Stimulated activated CD4-positive, alpha-beta T cell treated with anti-CD3 and anti-CD28 coated beads, Interleukin-1b, Interleukin-23, amount 100 ng/mL, for 48 hours (primary cell): ENCODE measurements at places on chromosomes 4 and X.

DNA sequence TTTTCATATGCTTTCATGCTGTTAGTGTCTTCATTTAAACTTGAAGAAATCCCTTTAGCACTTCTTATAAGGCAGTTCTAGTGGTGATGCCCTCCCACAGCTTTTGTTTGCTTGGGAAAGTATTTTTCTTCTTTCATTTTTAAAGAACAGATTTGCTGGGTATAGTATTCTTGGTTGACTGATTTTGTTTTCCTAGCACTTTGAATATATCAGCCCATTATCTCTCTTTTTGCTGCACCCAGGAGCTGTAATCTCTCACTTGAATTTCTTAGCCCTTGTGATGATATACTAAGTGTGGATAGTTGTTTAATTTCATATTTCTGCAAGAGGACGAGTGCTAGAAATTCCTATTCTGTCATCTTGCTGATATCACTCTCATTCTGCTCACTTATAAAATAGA, 283.7 kb downstream of the GPAT3 start:
- DNase-seq: no peak

GRCh38 chrX:123830309-123830708, 29.5 kb upstream of the XIAP start:
- peak; percentile 39 for DNase-seq

DNA sequence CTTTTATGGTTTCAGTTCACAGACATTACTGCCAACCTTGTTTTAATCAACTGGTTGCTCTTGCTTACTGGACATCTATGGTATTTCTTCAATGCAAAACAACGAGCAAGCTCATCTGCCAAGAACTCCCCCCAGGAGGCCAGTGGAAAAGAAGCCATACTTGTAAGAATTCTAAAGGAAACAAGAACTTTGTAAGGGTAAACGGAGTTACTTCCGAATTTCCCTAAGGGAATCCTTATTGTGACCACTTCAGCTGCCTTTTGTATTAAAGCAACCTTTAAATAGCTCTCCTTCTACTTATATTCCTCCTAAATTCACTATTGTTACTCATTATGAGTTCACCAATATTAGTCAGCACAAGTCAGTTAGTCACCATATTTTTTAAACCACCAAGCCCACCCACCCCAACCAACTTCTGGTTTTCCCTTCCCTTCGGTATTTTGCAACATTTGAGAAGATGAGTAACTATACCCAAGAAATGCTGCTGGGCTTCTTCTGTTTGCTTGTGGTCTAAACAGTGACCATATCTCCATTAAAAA, 602.8 kb upstream of the DIPK2B start:
- DNase-seq: peak; percentile 62

DNA sequence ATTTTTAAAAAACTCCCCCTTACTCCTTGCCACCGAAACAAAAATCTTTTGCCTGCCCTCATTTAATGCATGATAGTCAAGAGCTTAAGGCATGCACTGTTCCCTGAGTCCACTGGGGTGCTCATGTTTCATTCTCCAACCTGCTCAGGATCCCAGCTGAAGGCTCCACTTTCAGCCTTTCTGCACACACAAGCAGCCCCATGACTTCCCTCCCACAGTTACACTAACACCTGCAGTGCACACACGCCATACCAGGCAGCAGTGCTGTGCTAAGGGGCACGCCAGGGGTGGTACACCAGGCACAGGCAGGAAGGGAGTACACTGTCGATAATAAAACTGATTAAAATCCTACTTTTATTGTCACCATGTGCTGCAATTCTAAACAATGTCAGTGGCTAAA, 385.2 kb downstream of the BMPR1B start:
- DNase-seq: no peak

GRCh38 chrX:36961590-36961989, 46.6 kb upstream of the FAM47C start:
- no peak for DNase-seq

DNA sequence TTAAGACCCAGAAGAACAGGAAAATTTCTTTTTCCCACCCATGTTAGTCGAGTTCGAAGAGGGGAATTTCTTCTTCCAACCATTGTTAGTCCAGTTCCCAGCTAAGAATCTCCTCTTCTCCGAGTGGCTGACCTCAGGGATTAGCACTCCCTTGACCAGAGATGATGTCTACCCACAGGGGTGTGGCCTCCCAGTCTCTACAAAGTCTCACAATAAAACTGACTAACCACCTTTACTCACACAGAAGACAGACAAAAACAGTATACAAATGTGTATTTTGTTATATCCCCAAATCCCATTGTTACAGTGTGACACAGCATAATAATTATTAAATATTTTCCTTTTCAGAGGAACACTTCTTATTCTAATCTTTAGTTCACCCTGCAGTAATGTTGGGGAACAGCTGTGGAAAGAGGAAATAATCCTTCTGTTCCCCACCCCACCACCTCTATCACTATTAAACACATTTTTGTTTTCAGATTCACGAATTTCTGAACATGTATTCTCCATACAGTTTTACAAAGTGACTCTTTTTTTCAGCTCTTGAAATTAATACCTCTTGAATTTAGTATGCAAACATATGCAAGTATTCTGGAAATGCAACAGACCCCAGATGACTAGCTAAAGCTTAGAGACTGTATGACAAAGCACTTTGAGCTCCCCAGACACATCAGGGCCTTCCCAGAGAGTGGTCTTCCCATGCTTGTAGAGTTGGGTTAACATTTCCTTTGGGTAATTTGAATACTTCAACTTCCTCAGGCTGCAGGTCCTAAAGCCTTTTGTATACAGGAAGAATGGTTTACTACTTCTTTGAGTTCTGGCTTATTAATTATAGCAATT, 62.5 kb upstream of the NFKB1 start:
- DNase-seq: no peak

DNA sequence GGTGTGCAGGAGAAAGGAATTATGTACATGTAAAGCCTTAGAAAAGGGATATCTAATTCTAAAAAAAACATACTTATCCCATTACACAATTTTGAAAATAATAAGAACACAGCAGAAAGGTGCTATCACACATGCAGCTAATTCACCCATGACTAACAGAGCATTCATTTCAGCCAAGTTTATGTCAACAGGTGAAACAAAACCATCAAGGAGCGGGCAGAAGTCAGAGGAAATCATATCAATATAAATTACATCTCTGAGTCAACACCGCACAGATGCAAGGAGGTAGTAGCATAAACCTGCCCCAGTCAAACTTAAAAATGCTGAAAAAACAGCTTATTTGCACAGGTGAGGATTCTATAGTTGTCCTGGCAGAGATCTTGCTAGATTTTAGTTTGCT, 197.9 kb downstream of the PRDM5 start:
- DNase-seq: no peak

DNA sequence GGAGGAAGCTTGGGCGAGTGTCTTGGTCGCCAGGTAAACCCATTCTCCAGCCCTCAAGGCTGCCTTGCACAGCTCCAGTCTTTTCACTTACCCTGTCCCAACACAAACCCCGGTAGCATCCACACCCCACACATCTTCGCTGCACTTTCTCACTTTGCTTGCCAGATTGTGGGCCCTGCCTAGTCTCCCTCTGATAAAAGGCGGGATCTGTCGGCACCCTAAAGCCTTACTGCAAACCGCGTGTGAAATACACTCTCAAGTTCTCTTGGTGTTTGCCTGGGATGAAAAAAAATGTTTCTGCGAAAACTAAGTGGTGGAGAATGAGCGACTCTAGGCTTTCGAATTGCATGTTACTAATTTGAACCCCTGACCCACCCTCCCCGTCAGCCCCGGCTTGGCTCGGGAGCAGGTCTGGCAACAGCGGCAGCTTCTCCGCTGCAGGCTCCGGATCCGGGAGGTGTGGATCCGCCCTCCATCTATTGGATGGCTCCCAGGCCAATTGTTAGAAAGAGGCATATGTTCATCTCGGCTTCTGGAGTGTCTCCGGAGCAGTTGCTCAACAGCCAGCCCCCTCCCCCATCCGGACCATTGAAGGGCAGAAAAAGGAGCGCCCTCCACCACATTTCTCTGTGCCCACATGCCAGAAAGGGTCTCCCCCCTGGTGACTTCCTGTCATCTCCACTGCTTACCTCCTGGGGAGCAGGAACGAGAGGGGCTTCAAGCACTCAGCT, 3.0 kb upstream of the CITED1 start:
- DNase-seq: peak; percentile 11

DNA sequence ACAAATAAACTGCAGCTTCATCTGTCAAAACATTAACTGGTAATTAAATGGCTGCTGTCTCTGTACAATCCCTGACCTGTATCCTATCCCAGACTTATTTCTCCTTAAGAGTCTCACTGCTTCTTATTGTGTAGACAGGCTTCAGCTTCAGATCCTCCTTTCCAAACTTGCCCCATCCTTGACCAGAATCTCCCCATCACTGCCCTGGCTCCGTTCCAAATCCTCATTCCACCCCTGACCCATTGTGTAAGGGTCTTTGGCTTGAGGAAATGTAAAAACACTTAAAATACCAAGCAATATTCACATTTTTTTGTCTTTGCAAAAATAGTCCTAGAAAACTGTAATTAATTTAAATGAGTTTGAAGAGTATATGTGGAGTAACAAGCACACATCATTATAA, 152.6 kb upstream of the VEGFC start:
- DNase-seq: no peak

- no peak for DNase-seq
Measured at GRCh38 chr4:13329963-13330362, 154.2 kb downstream of the RAB28 start.

- no peak for DNase-seq
Measured at GRCh38 chr4:42843694-42844093, 48.8 kb upstream of the GRXCR1 start.

GRCh38 chr4:158669310-158669709, 2.4 kb downstream of the C4orf46 start:
- DNase-seq: no peak

DNA sequence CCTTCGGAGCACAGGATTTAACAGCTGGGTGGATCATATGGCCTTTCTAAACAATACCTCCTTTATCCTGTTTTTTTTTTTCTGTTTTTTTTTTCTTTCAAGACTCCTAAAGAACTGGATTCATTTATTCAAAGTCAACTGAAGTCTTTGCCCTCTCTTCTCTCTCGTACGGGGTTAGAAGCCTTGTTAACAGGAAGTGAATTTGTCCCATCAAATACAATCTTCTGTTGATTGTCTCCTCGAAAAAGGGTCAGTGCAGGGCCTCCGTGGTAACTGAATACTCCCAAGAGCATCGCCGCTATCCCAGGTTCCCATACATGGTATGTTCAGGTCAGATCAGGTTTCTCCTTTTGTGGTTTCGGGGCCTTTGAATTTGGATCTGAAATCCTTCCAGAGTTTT, 1.8 kb upstream of the TMEM128 start:
- no peak for DNase-seq

- no peak for DNase-seq
Measured at GRCh38 chr4:687971-688853, 739 bp downstream of the SLC49A3 start.

GRCh38 chr4:77225022-77225421, 68.0 kb downstream of the CCNG2 start:
- no peak for DNase-seq

DNA sequence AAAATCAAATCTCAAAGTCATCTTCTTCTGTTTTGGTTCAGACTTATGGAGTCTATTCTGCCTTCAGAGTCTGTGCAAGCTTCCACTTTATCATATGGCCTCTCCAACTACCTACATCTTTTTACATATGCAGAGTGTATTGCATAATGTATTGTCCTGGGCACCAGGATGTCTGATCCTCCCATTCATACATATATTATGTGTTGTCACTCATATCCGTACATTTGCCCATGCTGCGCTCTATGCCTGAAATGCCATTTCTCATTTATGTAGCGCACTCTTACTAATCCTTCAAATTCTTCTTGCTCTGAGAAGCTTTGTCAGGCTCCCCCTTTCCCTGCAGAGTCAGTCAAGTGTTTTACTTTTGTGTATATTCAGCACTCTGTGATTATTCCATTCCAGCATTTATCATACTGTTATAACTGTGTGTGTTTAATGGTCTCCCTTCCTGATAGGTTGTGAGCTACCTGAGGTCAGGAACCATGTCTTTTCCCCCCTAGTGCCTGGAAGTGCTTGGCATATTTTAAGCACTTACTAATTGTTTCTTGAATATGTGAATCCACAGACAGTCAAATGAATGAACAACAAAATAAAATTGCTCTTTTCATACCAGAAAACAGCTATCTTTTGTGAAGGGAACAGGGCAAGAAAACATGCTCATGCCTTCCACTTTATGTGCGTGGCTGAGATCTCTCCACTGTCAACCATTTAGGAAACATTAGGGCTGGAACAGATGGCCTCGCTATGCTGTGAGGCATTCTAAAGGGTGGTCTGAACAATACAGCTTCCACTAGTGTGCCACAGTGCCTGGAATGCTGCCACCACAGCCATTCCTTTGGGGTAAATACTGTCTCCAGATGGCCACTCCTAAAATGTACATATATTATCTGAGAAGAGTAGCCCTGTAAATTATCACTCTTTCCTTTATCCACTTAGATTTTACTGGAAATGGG, 81.8 kb downstream of the GLUD2 start:
- DNase-seq: no peak

GRCh38 chr4:145218251-145218650, 37.9 kb upstream of the OTUD4 start:
- no peak for DNase-seq

DNA sequence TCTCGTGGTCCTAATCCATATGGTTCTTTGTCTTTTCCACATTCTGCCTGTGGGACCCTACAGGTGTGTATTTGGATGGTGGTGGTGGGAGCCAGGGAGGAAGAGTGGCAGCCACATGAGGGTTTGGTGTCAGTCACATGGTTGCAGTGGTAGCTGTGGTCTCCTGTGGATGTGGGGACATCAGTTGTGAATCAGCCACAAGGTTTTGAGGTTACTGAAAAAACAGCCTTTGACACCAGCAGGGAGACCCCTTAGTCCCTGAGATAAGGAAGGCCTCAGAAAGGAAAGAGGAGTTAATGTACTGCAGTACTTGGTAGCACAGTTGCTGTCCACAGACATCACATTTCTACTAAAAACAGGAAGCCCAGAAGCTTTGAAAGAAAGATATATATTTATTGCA, 15.8 kb upstream of the GAGE10 start:
- no peak for DNase-seq

- no peak for DNase-seq
Measured at GRCh38 chr4:117783716-117784115, 250.6 kb upstream of the NDST3 start.

DNA sequence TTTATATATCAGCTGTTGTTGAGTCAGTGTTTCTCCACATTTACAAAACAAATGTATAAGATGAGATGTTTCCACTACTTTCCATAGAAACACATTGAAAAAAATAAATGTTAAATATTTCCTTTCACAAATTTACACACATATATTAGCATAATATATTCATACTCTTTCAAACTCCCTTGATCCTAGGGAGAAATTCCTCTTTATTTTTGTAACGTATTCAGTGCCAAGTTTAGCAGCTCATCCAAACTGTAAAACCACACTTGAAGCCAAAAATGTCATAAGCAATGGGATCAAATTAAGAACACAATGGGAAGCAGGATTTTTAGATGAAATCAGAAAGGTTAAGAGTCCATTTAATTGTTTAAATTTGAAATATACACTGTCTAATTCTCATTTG, 381.1 kb upstream of the MAD2L1 start:
- no peak for DNase-seq

GRCh38 chr4:142547974-142548373, 298.1 kb downstream of the INPP4B start:
- no peak for DNase-seq
